Activated CD4-positive, alpha-beta T cell treated with anti-CD3 and anti-CD28 coated beads, Interleukin-2, amount 10 ng/mL, durations not matched to agents 24 days and 14 days (primary cell): ENCODE measurements at places on chromosomes 2 and 18. TPM values are rescaled to one million over a fixed set of nuclear protein-coding genes. Genes with fewer than 3 reads are reported as not detected.
A peak's percentile ranks its signal among the peaks of the same experiment; 100 is the strongest.

DNA sequence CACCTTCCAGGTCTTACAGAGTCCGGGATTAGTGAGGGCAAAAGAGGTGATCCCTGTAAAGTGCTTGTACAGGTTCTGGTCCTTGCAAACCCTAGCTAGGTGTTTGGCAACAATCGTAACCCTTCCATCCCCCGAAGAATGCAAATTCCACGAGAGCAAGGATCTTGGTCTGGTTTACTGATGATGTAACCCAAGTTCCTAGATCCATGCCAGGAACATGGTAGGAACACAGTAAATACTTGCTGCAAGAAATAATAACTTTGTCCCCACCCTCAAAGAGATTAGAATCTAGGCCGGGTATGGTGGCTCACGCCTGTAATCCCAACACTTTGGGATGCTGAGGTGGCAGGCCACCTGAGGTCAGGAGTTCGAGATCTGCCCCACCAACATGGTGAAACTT lies 6.8 kb upstream of the NEU2 start:
- no peak for DNase-seq

- peak; percentile 44 for DNase-seq
Observed at GRCh38 chr2:15557887-15558311, 3.2 kb downstream of the NBAS start.

Gene UGT1A6
- not detected in 2 replicates for total RNA-seq

Gene DSEL
- not detected in 2 replicates for total RNA-seq

Gene ZNF2
- total RNA-seq: 4.4 and 5.4 TPM in 2 replicates

Gene TMEM214
- total RNA-seq: 93.4 and 98.6 TPM in 2 replicates
